ENCODE measurements at places on chromosomes 11 and 22. TPM values are rescaled to one million over a fixed set of nuclear protein-coding genes. Genes with fewer than 3 reads are reported as not detected.

DNA sequence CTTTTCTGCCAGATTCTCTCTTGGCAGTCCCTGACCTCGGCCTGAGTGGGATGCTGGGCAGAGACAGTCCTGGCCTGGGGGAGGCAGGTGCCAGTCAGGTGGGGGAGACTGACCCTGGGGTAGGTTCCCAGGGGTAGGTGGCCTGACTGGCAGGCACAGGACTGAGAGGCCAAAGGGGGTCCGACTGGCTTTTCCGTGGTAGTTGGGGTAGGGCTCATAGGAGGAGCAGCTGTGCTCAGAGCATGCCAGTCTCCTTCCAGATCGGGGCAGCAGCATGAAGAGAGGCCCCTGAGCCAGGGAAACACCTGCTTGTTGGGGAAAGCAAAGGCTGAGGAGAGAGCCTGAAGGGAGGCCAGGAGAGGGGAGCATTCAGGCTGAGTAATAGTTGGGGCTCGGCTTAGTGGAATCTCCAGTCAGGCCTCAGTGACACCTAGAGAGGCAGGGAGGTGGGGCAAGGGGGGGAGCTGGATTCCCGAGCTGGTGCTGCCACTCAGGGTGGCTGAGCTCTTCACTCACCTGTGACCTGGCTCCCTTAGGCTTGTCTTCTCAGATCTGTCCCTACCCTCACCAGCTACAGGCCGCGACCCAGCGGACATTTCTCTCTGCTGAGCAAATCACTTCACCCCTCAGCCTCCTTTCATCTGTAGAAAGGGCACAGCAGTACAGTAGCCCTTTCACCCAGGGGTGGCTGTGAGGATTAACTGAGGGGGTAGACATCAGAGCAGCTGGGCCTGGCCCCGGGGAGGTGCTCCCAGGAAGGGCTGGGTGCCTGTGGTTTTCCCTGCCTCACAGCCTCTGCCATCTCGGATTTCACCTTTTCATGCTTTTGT, 26.2 kb downstream of the MCM5 start:
- DNase-seq, result peak; percentile 19

GRCh38 chr11:84899740-84900139, 727.4 kb downstream of the DLG2 start:
- no peak for DNase-seq

GRCh38 chr22:40898850-40899357, 37.0 kb upstream of the DNAJB7 start:
- DNase-seq, result peak; percentile 58

- DNase-seq, result no peak
These were observed 11.8 kb upstream of the CD5 start for GRCh38 chr11:61090521-61090920.

- DNase-seq, result no peak
These were observed 169.8 kb downstream of the C11orf91 start for GRCh38 chr11:33530815-33531214.

DNA sequence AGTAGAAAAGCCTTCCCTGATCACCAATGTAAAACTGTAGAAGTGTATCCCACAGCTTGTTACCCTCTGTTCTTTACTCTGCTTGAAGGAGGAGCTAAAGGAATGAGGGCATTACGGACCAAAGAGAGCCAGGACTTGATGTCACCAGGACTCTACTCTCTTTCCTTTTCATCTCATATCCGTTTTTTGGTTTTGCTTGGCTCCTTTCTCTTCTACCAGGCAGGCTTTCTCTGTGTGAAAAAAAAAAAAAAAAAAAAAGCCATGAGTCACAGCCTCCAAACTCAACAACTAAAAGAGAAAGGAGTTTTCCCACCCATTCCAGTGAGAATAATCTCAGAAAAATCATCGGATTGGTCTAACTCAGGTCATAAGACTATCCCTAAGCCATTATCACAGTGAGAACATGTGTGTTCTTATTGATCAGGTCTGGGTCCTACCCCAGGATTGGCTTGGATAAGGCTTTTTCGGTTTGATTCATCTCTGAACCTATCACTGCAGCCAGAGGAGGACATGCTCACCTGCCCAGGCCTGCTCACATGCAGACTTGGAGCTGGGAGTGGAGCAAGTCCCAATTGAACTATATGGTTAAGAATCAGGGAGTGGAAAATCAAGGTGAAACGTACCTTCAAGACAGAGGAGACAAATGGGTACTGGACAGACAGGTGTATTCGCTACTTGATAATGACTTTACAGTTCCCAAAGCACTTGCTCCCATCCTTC, 19.4 kb upstream of the LRRC55 start:
- no peak for DNase-seq

DNA sequence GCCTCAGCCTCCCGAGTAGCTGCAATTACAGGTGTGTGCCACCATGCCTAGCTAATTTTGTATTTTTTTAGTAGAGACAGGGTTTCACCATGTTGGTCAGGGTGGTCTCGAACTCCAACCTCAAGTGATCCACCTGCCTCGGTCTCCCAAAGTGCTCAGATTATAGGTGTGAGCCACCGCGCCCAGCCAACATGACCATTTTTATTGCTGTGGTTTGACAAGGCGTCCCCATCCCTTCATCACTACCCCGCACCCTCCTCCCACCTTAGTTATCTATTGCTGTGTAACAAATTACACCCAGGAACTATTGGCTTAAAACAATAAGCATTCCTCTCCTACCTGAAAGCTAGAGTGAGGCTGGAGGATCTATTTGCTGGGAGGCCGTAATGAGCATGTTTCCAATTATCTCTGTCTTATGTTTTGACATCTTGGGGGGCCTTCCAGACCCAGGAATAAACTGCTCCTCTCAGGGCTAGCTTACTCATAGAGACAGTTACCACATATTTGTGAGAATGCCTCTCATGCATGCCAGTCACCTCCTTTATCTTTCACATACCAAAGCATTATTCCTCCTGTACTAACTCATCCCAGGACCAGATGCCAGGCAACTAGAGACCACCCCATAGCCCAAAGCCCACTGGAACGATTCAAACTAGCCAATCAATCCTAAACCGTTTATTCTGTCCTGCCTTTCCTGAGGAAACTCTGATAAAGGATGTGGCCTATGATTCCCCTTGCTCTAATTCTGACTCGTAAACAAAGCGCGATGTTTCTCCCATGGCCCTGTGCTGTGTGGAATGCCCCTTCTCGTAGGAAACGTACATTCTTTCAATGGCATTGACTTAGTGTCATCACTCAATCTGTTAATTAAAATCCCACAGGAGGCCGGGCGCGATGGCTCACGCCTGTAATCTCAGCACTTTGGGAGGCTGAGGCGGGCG, 19.4 kb downstream of the SNU13 start:
- no peak for DNase-seq

DNA sequence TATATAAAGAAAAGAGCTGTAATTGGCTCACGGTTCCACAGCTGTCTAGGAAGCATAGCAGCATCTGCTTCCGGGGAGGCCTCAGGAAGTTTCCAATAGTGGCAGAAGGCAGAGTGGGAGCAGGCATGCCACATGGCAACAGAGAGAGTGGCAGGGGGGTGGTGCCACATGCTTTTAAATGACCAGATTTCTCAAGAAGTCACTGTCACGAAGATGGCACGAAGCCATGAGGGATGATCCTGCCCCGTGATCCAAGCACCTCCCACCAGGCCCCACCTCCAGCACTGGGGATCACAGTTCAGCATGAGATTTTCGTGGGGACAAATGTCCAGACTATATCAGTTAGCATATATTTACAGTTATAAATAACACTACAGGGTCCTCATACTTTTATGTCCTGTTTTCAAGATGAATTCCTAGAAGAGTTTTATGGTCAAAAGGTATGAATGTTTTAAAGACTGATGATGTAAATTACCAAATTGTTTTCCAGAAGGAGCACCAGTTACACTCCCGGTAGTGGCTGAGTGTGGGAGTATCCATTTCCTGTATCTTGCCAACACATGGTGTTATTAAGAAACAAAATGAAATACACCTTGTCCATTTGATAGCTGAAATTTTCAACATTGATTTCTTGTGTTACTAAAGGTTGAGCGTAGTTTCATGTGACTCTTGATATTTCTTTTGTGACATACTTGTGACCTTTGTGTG, 19.2 kb downstream of the FAM118A start:
- DNase-seq, result no peak

- no peak for DNase-seq
These were observed 46.1 kb downstream of the PISD start for GRCh38 chr22:31615940-31616314.

- no peak for DNase-seq
These were observed 5.1 kb upstream of the CARNS1 start for GRCh38 chr11:67410369-67410831.

GRCh38 chr11:72223615-72224563, 678 bp upstream of the INPPL1 start:
- peak; percentile 85 for DNase-seq

DNA sequence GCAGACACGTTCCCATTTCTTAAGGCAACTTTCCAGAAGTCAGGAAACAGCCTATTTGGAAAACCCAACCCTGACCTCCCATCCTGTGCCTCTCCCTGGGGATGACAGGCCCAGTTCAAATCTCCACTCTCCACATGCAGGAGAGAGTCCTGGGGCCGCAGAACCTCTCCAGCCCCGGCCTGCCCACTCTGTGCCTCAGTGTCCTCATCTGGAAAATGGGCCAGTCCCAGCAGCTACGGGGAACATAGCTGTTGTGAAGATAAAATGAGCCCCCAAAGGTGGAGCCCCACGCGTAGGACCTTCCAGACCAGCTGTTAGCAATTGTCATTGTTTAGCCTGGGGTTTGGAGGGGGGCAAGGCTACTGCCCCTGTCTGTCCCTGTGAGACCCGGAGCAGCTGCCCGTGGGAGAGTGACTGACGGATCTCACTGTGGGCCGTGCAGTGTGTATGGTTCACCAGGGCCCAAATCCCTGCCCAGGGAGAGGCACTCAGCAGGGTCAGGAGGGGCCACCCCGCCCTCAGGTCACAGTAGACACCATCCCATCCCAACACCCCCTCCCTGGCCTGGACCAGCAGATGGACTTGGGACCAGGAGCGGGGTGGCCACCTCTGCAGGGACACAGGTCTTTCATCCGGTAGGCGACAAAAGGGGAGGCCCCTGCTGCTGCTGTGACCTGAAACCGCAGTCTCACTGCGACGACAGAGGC, 145.9 kb downstream of the CTTN start:
- DNase-seq, result no peak

GRCh38 chr11:16871368-16871767, 132.9 kb downstream of the C11orf58 start:
- DNase-seq, result no peak

DNA sequence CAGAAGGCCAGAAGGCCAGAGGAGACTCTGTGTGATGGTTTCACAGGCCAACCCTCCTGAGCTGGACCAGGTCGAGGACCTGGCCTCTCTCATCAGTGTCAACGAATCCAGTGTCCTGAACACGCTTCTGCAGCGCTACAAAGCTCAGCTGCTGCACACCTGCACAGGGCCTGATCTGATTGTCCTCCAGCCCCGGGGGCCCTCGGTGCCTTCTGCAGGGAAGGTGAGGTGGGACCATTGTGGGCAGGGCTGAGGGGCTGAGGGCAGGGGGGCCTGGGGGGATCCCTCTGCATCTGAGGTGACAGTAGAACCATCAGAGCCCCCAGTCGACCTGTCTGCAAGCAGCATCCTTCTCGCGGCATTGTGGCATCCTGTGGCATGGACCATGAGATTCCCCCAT, 30.3 kb downstream of the MYO18B start:
- DNase-seq, result no peak

DNA sequence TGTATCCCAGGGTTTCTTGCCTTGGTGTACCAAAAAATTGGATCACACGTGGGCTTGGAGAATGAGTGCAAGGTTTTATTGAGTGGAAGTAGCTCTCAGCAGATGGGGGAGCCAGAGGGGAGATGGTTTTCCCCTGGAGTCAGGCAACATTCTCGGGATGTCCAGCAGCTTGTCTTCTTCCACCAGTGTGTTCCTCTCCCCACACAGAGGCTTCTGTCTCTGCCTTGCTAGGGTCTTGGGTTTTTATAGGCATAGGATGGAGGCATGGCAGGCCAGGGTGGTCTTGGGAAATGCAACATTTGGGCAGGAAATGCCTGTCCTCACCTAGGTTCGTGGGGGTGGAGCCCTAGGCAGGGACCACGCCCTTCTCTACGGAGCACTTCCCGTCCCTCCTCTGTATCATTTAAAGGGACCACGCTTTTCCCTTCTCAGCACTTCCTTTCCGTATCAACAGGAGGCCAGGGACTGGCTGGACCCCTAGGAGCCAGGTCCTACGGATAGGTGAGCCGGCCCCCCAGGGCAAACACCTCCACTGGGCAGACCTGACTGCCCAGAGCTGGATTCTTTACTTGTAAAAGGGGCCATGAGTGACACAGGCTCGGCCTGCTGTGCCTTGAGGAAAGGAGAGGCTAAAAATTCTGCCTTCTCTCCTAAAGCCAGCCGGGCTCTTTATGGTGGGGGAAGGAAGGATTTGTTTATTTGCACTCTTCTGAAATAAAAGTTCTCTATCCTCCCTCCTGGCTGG, 55.3 kb upstream of the CCDC188 start:
- DNase-seq, result peak; percentile 77

- no peak for DNase-seq
These were observed 64.1 kb upstream of the LMO1 start for GRCh38 chr11:8327761-8328192.

The RIMBP3B gene
- 0.02 TPM for polyA plus RNA-seq

The MAPK11 gene
- polyA plus RNA-seq, result 0.62 TPM

The ALDH3B1 gene
- polyA plus RNA-seq, result 16.9 TPM

The TYR gene
- polyA plus RNA-seq, result not detected

The WNT7B gene
- polyA plus RNA-seq, result 2.0 TPM

The C1QTNF5 gene
- polyA plus RNA-seq, result 23.6 TPM

The OR10G6 gene
- polyA plus RNA-seq, result not detected

The SEPTIN3 gene
- polyA plus RNA-seq, result 1.6 TPM
